Glutamatergic neuron (in vitro differentiated cells): ENCODE measurements at places on chromosomes 16 and 17. TPM values are rescaled to one million over a fixed set of nuclear protein-coding genes. Genes with fewer than 3 reads are reported as not detected.
A peak's percentile ranks its signal among the peaks of the same experiment; 100 is the strongest.

GRCh38 chr17:21003007-21003621, 39.7 kb downstream of the USP22 start:
- DNase-seq: no peak

DNA sequence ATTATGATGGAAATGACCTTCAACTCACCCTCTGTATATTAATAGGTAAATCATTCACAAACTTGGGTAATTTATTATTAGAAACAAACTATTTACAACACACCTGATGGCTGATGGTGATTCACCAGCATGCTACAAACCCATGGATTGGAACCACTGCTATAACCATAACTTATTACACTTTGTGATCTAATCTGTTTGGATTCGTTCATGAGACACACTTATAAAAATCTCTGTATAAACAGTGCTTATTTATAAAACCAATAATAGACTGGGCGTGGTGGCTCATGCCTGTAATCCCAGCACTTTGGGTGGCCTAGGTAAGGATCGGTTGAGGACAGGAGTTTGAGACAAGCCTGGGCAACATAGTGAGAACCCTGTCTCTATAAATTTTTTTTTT, 16.0 kb downstream of the SMIM36 start:
- DNase-seq: no peak

DNA sequence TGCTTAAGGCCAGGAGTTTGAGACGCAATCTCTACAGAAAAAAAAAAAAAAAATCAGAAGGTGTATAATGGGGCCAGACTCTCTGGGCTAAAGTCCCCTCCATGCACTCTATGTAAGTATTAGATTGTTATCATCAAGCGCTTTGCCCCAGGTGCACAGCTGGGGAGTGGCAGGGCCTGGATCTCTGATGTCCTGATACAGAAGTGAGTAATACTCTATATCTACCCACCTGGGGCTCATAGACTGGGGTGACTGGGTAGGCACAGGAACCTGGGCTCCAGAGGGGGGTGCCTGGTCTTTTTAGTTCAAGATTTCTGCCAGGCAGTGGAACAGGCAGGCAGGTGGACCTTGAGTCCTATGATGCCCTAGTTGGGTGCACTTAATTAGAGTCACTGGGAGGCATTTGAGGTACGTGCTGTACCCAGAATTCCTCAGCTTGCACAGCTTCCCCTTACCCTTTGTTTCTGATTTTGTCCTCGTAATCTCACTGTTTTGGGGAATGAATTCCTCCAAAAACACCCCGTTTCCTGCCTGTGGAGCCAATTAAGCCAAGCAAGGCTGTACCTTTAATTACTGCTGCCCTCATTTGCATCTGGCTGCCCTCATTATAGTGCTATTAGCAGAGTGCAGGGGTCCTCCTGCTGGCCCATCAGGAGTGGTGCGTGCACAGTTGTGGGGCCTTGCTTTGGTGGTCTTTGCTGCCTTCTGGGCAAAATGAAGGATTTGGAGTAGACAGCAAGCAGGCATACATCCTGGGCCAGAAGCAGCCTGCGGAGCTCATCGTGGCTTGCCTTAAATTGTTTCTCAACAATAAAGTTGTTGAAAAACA, 239.0 kb downstream of the SNX29 start:
- peak; percentile 57 for DNase-seq

- DNase-seq: no peak
Measured at GRCh38 chr17:82670661-82671450, 22.6 kb upstream of the WDR45B start.

- DNase-seq: no peak
Measured at GRCh38 chr17:7955414-7956227, 23.6 kb downstream of the CNTROB start.

- DNase-seq: no peak
Measured at GRCh38 chr17:44216173-44216572, 3.3 kb downstream of the UBTF start.

GRCh38 chr17:41907633-41908539, 10.9 kb downstream of the ACLY start:
- DNase-seq: no peak

The KRTAP1-5 gene
- total RNA-seq: not detected

The KRT33A gene
- not detected for total RNA-seq

The TNFRSF13B gene
- not detected for total RNA-seq
